PC-3 (cell line): ENCODE measurements at places on chromosomes 6 and 20. TPM values are rescaled to one million over a fixed set of nuclear protein-coding genes. Genes with fewer than 3 reads are reported as not detected.

Gene KHDRBS2
- total RNA-seq, result not detected in 2 replicates

Gene C6orf15
- not detected in 2 replicates for total RNA-seq

Gene DCDC2
- 0.11 TPM in 1 of 2 replicates, not detected in the other for total RNA-seq

Gene CPXM1
- total RNA-seq, result not detected in 2 replicates

Gene EEF1E1
- total RNA-seq, result 64.6 and 72.6 TPM in 2 replicates

Gene NOP56
- total RNA-seq, result 570 and 642 TPM in 2 replicates

Gene LPA
- not detected in 2 replicates for total RNA-seq

Gene HMGCLL1
- total RNA-seq, result not detected in 2 replicates

Gene SIRPD
- 0.18 and 0.23 TPM in 2 replicates for total RNA-seq

Gene GJA1
- total RNA-seq, result 14.0 and 15.2 TPM in 2 replicates

Gene GZF1
- total RNA-seq, result 16.0 and 17.9 TPM in 2 replicates

Gene PCMT1
- 122 and 158 TPM in 2 replicates for total RNA-seq

Gene TNNC2
- total RNA-seq, result not detected in 2 replicates

Gene GTSF1L
- 0.52 TPM in 1 of 2 replicates, not detected in the other for total RNA-seq

Gene ZBTB46
- 2.8 and 7.3 TPM in 2 replicates for total RNA-seq

Gene GABRR1
- total RNA-seq, result not detected in 2 replicates

Gene BPIFB1
- not detected in 2 replicates for total RNA-seq

Gene NOX3
- total RNA-seq, result not detected in 2 replicates

Gene SLC24A3
- total RNA-seq, result 0.11 TPM in 1 of 2 replicates, not detected in the other
